Ascending aorta (tissue), 2 donors: ENCODE measurements at places on chromosomes 16 and 17. TPM values are rescaled to one million over a fixed set of nuclear protein-coding genes. Genes with fewer than 3 reads are reported as not detected.

Gene ZNF319
- total RNA-seq, result 17.5 TPM

GRCh38 chr16:17499223-17499902 lies 28.6 kb upstream of the XYLT1 start:
- H3K4me1 ChIP-seq, result no peaks in the 10 kb centered on the region
- no peaks in the 10 kb centered on the region for H3K36me3 ChIP-seq
- DNase-seq, result no peak
- H3K27me3 ChIP-seq, result no peaks in the 10 kb centered on the region
- no peak overlapping the region for H3K27ac ChIP-seq
- H3K4me3 ChIP-seq, result no peak overlapping the region

Gene HOXB5
- 0.53 TPM for total RNA-seq

DNA sequence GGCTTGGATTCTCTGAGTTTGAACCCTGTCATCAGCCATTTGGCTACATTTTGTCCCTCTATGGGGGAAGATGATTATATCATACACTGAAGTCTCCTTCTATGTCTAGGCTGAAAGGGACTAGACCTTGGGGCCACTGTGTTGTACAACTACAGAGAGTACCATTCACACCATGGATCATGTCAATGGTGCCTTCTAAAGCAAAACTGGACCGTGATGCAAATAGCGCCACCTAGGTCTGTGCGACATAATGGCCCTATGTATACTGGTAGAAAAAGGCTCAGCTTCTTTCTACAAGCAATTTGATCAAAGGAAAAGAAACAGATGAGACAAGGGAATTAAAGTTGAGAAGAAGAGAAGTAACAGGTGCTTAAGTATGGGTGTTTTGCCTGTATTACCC lies 100.7 kb downstream of the LYRM1 start:
- H3K27ac ChIP-seq, result no peak overlapping the region
- no peaks in the 10 kb centered on the region for H3K36me3 ChIP-seq
- no peaks in the 10 kb centered on the region for H3K4me1 ChIP-seq
- H3K4me3 ChIP-seq, result no peak overlapping the region
- no peak for DNase-seq

DNA sequence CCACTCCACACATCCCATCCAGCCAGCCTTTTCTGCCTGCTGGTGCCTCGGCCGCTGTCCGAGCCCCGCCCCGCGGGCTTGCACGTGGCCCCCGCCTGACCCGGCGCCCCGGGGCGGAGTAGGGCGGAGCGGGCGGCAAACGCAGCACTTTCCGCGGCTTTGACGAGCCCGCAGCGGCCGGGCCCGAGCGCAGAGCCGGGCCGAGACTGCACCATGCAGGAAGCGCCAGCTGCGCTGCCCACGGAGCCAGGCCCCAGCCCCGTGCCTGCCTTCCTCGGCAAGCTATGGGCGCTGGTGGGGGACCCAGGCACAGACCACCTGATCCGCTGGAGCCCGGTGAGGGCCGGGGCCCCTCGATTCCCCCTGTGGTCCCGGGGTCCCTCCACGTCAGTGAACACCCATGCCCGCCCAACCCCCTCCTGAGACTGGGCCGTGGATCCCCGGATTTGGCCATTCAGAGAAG lies at the start of gene HSF4:
Gene HSF4, plus strand, starts transcription at position 147 of the 463 bp plus-strand sequence. Its CDS starts 67 bp downstream, at position 214.
- H3K4me3 ChIP-seq, result peak within 1 kb of the TSS; percentile 57
- H3K27ac ChIP-seq, result peak within 1 kb of the TSS; percentile 77
- no peaks in the 10 kb centered on the region for H3K36me3 ChIP-seq
- DNase-seq, result peak; percentile 82
- H3K27me3 ChIP-seq, result no peaks in the 10 kb centered on the region
